ENCODE measurements at places on chromosomes 2 and 18. TPM values are rescaled to one million over a fixed set of nuclear protein-coding genes. Genes with fewer than 3 reads are reported as not detected.
A peak's percentile ranks its signal among the peaks of the same experiment; 100 is the strongest.

DNA sequence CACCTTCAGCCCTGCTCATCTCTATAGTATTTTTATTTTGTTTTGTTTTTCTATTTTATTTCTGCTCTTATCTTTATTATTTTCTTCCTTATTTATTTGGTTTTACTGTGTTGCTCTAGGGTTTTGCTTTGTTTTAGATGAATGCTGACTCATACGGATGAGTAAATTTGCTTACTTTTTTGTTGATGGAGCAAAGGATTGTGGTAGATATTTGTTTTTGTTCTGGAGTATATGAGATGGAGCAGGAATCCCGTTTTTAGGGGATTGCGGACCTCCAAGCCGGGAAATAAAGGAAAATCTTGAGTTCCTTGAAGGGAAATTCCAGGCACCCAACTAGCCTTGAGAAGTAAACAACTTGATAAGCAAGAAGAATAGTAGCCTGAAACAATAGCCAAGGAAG lies 15.3 kb upstream of the COLEC12 start:
- H3K36me3 ChIP-seq: no peaks in the 10 kb centered on the region
- H3K4me3 ChIP-seq: no peak overlapping the region
- peaks cover 4% of the 10 kb centered on the region for H3K4me1 ChIP-seq
- H3K27ac ChIP-seq: no peak overlapping the region

DNA sequence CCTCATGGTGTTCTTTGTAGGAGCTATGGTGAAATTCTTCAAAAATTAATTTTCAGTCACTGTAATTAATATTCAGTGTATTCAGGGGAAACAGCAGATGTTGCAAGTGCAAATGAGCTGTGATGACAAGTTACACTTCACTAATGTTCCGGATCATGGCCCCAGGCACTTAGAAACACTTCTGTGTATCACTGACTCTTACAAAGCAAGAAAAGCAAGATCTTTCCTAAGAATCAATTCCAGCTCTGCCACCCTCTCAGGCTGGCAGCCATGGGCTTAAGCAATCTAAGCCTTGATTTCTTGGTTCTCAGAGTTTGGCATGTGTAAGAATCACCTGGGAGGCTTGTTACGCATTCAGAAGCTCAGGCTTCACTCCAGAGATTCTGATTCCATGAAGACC lies 78.0 kb downstream of the MARCHF4 start:
- no peak overlapping the region for H3K27ac ChIP-seq
- no peaks in the 10 kb centered on the region for H3K4me1 ChIP-seq
- no peak overlapping the region for H3K4me3 ChIP-seq
- no peak for DNase-seq

- H3K4me1 ChIP-seq: peaks cover 28% of the 10 kb centered on the region
- no peak for DNase-seq
- H3K4me3 ChIP-seq: no peak overlapping the region
These were observed 2.5 kb upstream of the YPEL5 start for GRCh38 chr2:30144260-30144659.

DNA sequence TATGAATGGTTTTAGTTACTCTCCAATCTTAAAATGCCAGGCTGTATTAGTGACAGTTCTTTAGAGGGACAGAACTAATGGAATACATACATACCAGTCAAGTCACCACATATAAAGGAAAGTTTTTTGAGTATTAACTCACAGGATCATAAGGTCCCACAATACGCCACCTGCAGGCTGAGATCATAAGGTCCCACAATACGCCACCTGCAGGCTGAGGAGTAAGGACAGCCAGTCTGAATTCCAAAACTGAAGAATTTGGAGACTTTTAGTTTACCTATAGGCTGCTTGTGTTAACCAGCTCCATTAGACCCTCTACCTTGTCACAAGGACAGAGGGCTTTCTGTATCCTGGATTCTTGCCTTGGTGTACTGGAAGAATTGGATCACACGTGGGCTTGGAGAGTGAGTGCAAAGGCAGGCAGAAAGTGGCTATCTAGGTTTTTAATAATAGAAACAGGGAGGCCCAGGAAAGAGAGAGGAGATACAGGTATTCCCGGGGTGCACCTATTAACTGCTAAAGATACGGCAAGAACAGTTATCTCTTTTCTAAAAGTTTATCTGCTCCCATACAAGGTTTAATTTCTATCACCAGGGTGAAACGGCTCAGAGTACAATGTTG lies 234.9 kb upstream of the CYRIA start:
- no peak overlapping the region for H3K4me3 ChIP-seq
- H3K36me3 ChIP-seq: no peaks in the 10 kb centered on the region
- no peak for DNase-seq
- no peak overlapping the region for H3K27ac ChIP-seq
- H3K27me3 ChIP-seq: no peaks in the 10 kb centered on the region
- no peaks in the 10 kb centered on the region for H3K4me1 ChIP-seq

GRCh38 chr2:162196638-162197037 lies 44.6 kb upstream of the GCG start:
- no peak for DNase-seq
- H3K4me3 ChIP-seq: no peak overlapping the region
- H3K36me3 ChIP-seq: no peaks in the 10 kb centered on the region
- no peak overlapping the region for H3K27ac ChIP-seq
- no peaks in the 10 kb centered on the region for H3K4me1 ChIP-seq
- peaks cover 71% of the 10 kb centered on the region for H3K27me3 ChIP-seq

DNA sequence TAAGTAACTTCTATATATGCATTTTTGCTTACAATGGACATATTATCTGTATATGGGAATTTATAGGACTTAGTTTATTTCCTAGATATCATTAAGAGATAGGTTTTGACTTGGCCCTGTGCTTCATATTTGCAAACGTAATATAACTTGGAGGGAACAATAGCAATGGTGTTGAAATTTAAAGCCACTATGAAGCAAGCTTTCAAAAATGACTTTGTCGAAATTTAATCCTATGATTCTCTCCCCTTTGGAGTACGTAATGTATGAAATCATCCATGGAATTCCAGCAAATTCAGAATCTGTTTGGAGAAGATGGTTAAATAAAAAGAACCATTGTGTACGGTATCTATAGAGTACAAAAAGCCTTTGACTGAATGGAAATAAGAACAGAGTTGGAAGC lies 486.3 kb downstream of the ARHGAP15 start:
- peaks cover 8% of the 10 kb centered on the region for H3K4me1 ChIP-seq
- no peak overlapping the region for H3K4me3 ChIP-seq
- no peaks in the 10 kb centered on the region for H3K27me3 ChIP-seq
- peaks cover 26% of the 10 kb centered on the region for H3K36me3 ChIP-seq

- peaks cover 49% of the 10 kb centered on the region for H3K36me3 ChIP-seq
- peak overlapping the region; percentile 52 for H3K27ac ChIP-seq
- peaks cover 51% of the 10 kb centered on the region for H3K4me1 ChIP-seq
- peak; percentile 51 for DNase-seq
These were observed 273.9 kb upstream of the EPAS1 start for GRCh38 chr2:46023165-46023854.

GRCh38 chr18:78794071-78794430 lies 185.6 kb upstream of the SALL3 start:
- no peaks in the 10 kb centered on the region for H3K4me1 ChIP-seq
- H3K27ac ChIP-seq: no peak overlapping the region
- H3K4me3 ChIP-seq: no peak overlapping the region
- no peaks in the 10 kb centered on the region for H3K27me3 ChIP-seq

DNA sequence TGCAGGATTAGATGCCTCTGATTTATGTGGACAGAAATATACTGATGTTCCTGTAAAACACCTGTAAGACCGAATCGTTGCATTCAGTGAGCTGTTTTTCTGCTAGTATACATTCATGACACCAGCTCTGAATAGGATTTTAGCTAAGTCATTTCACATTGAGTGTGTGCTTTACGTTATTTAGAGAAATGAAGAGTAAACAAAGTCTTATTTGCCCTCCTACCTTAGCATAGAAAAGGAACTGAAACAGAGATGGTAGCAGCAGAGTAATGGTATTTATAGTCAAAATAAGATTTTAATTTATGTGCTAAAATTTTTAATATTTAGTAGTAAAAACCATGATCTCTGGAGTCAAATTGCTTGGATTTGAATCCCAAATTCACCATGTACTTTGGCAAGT lies 168.0 kb downstream of the CERS6 start:
- no peak overlapping the region for H3K27ac ChIP-seq
- no peaks in the 10 kb centered on the region for H3K36me3 ChIP-seq
- no peak overlapping the region for H3K4me3 ChIP-seq
- peaks cover 3% of the 10 kb centered on the region for H3K27me3 ChIP-seq

DNA sequence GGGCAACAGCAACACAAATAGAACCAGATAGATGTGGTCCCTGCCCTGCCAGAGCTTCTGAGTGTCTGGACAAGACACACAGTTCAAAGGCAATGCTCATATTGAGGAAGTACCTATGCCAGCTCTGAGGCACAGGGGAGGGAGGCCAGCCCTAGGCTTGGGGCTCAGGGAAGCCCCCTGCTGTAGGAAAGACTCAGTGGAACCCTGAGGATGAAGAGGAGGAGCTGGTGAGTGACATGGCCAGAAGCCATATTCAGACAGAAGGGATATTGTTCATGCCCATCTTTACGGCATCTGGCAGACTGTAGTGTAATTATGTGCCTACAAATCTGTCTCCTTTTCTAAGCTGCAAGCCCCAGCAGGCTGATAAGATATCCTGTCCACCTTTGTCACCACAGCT lies 8.8 kb downstream of the SIGLEC15 start:
- H3K4me1 ChIP-seq: peaks cover 6% of the 10 kb centered on the region
- no peak for DNase-seq
- no peak overlapping the region for H3K27ac ChIP-seq
- H3K4me3 ChIP-seq: no peak overlapping the region

NT5C1B gene
- total RNA-seq: not detected

EML6 gene
- 3.1 TPM for total RNA-seq

NGEF gene
- total RNA-seq: not detected

TMEM185B gene
- 21.4 TPM for total RNA-seq

DQX1 gene
- 0.94 TPM for total RNA-seq
